CD14-positive monocyte (primary cell): ENCODE measurements at places on chromosomes 6 and 20.

DNA sequence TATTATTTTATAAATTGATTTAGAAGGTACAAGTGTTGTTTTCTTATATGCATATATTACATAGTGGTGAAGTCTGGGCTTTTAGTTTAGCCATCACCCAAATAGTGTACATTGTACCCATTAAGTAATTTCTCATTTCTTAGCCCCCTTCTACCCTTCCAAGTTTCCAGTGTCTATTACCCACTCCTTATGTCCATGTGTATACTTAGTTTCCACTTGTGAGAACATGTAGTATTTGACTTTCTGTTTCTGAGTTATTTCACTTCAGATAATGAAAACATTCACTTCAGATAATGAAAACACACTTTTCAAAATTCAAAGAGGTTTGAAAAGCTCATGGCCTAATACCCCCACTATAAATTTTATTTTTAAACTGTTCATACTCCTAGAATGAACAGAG, 14.5 kb downstream of the DEFB125 start:
- no peak for DNase-seq

DNA sequence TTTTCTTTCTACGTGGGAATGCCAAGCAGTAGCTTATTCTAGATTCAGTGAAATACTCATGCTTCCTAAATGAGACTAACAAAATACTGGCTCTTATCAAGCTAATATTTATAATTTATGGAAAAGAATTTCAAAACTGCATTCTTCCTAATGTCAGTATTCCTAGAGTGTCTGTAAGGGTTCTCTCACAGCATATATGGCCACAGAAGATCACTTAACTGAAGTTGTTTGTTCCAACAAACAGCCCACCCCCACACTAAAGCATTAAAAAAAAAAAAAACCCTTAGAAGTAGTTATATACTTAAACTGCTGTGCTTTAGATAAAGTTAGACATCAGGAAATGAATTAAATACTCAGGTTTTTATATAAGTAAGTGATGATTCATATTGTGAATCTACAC, 247.7 kb upstream of the HSF2 start:
- DNase-seq: no peak

DNA sequence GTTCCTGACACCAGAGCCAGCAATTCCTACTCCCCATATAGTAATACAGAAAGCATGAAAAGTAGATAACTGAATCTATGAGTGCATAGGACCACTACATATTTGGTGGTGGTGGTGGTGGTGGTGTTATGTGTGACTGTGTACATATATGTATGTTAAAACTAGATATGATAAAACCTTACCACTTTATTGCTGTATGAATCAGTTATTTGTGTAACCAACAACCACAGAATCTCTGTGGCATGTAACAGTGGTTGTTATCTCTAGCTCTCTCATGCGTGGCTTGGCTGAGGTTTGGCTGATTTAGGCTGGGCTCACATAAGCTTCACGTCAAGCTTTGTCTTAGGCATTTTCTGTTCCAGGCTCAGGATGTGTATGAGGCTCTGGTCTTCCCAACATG, 55.7 kb downstream of the PLCB1 start:
- DNase-seq: no peak

DNA sequence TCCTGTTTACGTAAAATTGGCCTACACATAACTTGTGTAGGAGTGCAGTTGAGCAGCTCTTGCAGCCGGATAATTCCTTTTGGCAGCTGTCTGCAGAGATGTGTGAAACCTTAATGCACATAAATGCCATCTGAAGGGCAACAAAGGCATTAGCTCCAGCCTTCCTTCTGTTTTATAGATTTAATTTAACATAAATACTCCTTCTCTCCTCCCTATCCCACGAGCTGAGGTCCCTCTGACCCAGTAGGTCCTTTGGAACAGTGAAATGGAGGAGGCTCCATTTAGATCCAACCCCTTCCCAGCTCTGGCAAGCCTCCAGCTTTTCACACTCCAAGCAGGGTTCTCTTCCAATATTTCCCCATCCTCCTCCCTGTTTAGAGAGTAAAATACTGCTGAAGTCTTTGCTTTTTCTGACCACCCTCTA, 6.5 kb downstream of the PLEKHG1 start:
- no peak for DNase-seq

GRCh38 chr20:19968466-19969073, 48.6 kb upstream of the NAA20 start:
- DNase-seq: no peak

- no peak for DNase-seq
Measured at GRCh38 chr6:118524686-118525085, 23.4 kb upstream of the PLN start.

- DNase-seq: no peak
Measured at GRCh38 chr6:148110925-148111324, 231.7 kb upstream of the SASH1 start.

DNA sequence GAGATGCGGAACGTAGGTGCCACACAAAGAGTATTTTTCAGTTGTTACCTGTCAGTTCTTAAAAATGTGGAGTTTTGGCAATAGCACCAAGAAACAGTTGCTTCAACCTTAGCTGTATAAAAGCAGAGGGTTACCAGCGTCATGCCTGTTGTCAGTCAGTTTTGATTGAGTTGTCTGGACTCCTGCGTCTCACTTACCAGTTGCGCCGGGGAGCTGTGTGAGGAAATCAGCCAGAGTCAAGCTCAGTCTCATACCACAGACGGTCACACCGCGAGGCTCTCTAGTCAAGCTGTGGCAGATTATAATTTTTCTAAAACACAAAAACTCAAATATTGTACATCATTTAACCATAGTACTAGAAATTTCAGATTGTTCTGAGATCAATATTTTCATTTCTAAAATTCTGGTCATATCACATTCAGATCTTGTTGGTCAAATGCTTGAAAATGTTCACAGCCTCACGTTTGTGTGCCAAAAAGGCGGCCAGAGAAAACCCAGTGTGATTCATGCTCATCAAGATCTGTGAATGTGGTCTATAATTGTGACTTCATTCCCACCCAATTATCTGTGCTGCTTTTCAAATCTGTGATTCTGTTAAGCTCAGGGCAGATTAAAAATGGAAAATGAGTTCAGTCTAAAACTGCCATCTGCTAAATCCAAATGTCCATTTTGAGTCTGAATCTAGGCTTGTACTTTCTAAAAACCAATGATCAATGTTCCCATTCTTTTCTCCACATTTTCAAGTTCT, 37.5 kb downstream of the SASH1 start:
- no peak for DNase-seq

DNA sequence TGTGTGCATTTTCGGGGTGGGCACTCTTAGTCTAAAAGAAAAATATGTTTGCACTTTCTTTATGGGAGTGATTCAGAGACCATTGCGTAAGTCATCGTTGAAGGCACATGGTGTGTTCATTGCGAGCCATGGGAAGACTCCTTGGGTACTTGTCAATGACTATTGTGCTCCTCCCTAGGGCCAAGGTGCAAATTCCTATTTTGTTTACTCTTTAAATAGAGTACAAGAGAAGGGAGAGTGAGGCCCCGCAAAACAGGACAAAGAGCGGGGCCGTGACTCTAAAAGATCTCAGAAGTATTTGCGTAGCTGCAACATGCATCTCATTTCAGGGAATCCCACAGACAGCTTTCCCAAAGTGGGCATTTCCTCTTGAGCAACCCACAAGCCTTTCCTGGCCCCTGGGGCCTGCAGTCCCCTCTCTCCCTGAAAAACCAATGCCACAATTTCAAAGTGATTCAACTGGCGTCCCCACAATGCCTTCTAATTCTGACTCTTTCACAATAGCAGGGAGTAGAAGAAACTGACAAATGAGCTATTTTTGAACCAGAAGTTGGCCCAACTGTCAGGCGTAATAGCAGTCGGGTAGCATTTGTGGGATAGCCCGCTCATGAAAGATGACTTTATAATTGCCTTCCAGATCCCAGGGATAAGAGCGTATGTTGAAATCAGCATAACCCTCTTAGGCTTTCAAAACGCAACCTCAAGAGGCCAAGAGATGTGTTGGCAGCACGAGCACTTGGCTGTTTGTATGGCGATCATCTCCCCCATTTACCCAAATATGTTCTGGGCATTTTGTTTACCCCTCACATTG, 277.9 kb upstream of the BMP2 start:
- DNase-seq: no peak

- DNase-seq: no peak
Measured at GRCh38 chr6:34025112-34025807, 120.6 kb downstream of the GRM4 start.

DNA sequence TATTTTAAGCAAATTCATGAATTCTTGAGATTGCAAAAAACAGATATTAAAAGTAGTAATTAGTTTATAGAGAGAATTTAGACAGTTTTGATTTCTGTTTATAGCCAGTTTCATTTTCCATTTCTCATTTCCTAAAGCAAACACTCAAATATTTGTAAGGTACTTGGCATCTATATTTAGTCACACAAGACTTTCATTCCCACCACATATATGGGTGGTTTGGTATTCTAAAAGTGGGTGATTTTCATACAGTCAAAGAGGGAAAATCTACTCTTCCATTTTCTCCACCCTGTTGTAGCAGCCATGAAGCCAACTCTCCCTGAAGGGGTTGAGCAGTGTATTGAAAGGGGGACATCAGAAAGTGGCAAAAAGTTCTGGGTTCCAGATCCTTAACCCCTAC, 181.1 kb upstream of the SUPT3H start:
- no peak for DNase-seq

DNA sequence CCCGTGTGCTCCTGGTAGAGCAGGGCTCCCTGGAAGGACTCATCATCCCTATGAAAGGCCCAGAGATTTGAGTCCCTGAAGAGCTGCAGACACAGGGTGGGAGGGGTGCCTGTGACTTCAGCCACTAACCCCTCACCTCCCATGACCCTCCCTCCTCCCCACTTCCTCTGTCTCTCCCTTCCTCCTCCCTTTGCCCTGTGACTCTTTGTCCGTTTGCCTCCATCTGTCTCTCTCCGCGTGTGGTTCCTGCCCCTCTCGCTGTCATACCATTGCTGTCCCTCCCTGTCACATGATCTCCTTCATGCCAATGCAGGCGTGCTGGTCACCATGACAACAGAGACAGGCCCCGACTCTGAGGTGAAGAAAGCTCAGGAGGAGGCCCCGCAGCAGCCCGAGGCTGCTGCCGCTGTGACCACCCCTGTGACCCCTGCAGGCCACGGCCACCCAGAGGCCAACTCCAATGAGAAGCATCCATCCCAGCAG, 19.0 kb downstream of the EPB41L1 start:
- peak; percentile 25 for DNase-seq

- DNase-seq: peak; percentile 18
Measured at GRCh38 chr20:33773412-33774089, 37.6 kb upstream of the CHMP4B start.

- DNase-seq: no peak
Measured at GRCh38 chr6:135801755-135802465, 49.6 kb upstream of the PDE7B start.

- no peak for DNase-seq
Measured at GRCh38 chr20:21559305-21559704, 45.4 kb upstream of the NKX2-2 start.

- DNase-seq: no peak
Measured at GRCh38 chr20:19110285-19110684, 102.2 kb upstream of the SLC24A3 start.

- no peak for DNase-seq
Measured at GRCh38 chr20:37189416-37190016, 10.2 kb upstream of the MROH8 start.

- DNase-seq: no peak
Measured at GRCh38 chr20:312866-313265, 12.5 kb upstream of the SOX12 start.

GRCh38 chr20:44862286-44862685, 23.2 kb upstream of the YWHAB start:
- no peak for DNase-seq

GRCh38 chr6:12472601-12473038, 182.5 kb downstream of the EDN1 start:
- DNase-seq: no peak

DNA sequence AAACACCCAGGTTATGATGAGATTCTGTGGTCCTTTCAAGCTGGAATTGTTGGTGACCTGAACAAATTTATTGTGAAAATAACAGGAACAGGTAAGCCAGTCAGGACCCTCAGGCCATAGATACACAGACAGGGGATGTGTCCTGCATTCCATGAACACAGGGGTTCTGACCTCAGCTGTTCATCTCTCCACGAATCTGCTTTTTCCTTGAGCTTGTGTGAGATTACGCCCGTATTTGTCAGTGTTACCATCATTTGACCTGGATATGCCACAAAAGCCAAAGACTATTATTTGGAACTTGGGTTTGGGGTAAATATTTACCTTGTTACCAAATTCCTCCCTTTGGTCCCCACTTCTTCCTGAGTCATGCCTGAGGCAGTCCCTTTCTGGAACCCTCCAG, 288.9 kb downstream of the PREX1 start:
- no peak for DNase-seq

GRCh38 chr6:158083455-158084325, 84.4 kb downstream of the SERAC1 start:
- no peak for DNase-seq

- no peak for DNase-seq
Measured at GRCh38 chr6:4510317-4510716, 265.9 kb upstream of the CDYL start.

DNA sequence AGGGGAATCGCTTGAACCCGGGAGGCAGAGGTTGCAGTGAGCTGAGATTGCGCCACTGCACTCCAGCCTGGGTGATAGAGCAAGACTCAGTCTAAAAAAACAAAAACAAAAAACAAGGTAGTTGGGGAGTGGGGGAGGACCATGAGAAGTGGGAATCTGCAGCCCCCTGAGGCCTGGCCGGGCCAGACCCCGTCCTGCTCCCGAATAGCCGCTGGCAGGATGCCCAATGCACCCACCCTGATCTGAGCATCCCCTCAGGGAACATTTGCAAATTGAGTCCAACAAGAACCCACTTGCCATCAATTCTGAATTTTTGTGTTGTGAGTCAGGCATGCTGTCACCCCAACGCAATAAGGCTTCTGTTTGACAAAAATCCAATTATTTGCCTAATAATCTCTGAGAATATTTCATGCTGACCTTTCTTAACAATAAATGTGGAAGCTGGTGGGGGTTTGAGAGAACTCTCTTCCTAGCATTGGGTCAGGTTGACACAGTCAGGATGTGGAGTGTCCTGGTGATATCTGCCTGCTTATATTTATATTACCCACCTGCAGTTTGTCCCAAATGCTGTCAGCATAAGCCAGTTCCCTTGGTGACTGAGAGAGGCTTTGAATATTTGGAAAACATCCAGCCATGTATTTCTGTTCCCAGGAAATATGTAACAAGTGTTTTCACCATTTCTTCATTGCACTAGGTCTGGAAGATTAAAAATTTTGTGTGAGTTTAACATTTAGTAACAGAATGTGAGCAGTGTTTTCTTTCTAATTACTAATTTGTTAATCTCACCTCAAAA, 28.4 kb upstream of the FRMD1 start:
- no peak for DNase-seq

DNA sequence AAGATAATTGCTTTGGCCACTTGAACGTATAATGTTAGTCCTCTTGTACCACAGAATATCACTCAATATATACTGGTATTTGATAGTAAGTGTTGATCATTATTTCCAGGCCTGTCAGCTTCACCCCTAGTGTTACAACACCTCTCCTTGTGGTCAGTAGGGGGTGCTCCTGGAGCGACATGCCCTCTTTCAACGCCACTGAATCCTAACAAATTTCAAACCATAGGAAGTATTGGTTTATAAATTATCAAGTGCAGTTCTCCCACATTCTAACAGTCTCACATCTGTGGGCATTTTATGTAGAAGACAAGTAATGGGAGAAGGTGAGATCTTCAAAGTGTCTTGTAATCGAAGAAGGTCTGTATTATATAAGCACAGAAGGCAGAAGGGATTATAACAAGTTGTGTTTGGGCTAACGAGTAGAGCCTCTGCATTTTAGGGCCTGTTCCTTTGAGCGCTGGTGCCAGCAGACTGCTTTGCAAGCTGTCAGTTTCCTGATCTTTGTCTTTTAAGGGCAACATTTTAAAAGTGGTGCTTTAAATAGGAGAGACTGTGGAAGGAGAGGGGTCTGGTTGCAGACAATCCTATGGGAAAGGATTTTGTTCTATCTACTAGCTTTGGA, 57.1 kb upstream of the CEP162 start:
- DNase-seq: no peak
